ENCODE measurements at places on chromosomes 6 and 20.

GRCh38 chr20:38167851-38168760 lies 3.0 kb upstream of the TGM2 start:
- DNase-seq, result no peak

DNA sequence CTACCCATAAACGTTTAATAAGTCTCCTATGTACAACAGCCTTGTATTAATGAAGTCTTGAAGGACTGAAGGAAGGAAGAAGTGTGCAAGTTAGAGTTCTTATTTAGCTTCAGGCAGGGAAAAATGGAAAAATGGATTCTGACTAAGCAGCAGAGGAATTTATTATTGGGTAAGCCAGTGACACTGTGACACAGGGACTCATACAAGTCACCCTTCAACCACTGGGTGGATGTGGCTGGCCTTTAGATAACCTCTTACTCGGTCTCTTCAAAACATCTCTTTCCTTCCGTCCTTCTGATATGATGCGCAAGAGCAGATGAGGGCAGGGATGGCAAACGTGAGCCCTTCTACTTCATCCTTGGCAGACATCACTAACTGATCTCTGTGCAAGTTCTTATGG lies 145.6 kb downstream of the DHX35 start:
- DNase-seq, result no peak

GRCh38 chr6:1082285-1082935 lies 229.5 kb upstream of the FOXQ1 start:
- DNase-seq, result no peak

DNA sequence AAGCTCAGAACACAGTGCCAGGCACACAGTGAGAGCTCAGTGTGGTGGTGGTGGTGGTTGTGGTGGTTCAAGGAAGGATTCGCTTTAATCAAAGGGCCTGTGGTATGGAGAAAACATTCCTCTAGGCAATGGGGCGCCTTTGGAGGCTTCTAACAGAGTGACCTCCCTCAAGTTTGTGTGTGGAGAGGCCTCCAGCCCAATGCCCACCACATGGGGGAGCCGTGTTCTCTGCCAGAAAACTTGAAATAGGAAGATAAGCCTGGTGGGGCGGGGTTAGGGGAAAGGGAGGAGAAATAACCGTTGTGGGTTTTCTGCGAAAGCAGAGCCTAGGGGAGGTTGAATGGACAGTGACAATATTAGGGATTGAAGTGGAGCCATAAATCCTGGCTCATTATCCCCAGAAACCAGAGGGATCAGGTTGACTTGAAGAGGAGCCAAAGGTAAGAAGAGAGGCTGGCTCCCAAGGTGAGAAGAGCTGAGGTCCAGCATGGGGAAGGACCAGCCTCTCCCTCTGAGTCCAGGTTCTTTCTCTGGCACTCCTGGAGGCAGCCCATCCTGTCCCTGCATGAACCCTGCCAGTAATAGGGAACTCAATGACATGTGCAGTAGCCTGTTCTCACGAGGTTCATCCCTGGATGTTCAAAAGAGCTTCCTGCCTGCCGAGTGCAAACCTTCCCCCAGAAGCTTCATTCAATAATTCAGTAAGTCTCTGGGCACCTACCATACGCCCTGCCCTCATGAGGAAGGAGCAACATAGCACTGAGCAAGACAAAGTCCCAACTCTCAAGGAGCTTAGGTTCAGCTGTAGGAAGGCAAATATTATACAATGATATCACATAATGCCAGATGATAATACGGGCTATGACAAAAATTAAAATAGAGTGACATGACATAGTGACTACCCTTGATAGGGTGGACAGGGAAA lies 51.4 kb downstream of the TGM2 start:
- DNase-seq, result peak; percentile 50

DNA sequence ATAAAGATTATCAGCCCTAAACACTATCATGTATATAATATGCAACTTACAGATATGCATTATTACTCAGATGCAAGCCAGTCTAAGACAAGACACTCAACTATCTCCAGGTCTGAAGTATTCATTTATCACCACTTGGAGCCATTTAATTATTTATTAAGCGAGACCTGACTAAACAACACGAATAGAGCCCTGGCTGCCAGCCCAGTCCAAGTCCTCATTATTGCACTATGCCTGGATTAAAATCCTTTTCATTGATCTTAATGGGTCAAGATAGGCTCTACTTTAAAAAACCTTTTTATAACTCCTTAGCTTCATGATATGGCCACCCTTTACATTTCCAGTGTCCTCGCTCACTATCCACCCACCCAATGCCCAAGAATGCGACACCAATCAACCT lies 183.1 kb upstream of the MARCKS start:
- DNase-seq, result no peak

DNA sequence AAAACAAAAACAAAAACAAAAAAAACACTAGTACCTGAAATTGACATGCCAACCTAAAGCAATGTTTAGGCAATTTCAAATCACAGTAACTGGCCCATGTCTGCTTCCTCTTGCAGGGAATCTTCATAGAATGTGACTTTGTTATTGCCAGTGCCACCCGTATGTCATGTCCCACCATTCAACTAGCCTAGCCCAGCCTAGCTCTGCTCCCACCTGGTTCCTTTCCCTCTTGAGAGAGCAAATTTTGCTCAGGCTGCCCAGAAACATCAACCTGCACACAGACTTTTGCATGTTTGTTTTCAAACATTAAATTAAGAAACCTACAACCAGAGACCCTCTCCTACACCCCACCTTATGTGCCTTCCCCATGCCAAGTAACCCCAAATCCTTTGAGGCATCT lies 124.8 kb upstream of the SLC2A12 start:
- no peak for DNase-seq

DNA sequence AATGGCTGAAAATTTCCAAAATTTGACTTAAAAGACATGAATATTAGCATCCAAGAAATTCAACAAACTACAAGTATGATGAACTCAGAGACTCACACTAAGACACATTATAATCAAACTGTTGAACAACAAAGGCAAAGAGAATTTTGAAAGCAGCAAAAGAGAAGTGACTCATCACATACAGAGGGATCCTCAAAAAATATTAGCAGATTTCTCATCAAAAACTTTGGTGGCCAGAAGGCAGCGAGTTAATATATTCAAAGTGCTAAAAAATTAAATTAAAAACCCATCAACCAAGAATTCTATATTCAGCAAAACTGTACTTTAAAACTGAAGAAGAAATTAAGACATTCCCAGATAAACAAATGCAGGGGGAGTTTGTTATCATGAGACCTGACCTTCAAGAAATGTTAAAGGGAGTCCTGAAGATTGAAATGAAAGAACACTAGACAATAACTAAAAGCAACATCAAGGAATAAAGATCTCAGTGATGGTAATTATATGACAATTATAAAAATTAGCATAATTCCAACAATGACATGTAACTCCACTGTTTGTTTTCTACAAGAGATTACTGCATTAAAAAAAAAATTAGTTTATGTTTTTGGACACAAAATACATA lies 150.0 kb downstream of the RNASET2 start:
- DNase-seq, result no peak

GRCh38 chr6:49519660-49520059 lies 19.9 kb downstream of the GLYATL3 start:
- no peak for DNase-seq

DNA sequence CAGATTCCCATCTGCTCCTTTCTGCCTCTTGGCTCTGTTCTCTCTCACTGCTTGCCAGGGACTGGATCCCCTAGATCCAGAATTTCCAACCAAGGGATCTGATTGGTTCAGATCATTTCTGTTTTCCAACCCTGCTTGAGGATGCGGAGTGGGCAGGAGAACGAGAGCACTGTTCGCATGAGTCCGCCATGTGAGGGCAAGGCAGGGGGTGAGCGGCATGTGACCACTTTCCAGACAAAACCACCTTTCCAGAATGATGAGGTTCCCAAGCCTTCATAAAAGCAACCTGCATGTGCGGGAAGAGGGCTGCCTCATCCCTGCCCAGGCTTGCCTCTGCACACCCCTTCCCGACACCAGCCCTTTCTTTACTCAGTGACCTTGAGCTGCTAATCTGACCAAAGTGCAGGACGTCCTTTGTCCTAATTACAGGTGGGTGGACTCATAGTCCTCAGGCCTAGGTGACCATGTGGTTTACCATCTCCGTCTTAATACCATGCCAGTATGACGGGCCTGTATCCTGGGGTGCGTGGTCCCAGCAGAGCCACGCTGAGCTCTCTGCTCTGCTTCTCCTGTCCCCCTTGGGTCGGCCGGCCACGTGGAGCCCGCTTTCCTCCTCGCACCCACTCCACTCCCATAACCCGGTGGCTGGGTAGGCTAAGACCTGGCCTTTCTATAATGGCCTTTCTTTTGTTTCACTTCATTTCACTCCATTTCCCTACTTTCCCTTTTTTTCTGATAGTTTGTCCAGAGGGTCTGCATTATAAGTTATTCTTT lies 14.4 kb downstream of the NQO2 start:
- no peak for DNase-seq

GRCh38 chr20:21238818-21239536 lies 64.2 kb upstream of the XRN2 start:
- DNase-seq, result no peak

- DNase-seq, result no peak
Observed at GRCh38 chr20:59018817-59019216, 412 bp upstream of the TUBB1 start.

DNA sequence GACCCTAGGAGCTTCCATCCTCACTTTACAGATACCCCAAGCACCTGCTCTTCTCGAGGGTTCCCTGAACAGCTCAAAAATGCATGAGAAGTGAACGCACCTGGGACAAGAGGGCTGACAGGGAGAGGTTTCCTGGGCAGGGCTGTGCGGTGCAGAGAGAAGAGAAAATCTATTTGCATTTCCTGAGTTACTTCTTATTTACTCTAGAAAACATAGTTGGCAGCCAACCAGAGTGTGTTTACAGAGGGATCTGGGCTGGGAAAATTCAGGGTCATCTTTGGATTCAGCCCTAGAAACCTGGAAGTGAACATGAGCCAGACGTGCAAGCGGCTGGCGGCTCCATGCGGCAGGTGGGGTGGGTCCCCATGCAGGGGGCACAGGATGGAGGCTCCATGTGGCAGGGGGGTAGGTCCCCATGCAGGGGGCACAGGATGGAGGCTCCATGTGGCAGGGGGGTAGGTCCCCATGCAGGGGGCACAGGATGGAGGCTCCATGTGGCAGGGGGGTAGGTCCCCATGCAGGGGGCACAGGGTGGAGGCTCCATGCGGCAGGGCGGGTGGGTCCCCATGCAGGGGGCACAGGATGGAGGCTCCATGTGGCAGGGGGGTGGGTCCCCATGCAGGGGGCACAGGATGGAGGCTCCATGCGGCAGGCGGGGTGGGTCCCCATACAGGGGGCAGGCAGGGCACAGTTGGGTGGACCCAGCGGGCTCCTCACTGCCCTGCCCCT lies 342.0 kb downstream of the TAF4 start:
- no peak for DNase-seq

DNA sequence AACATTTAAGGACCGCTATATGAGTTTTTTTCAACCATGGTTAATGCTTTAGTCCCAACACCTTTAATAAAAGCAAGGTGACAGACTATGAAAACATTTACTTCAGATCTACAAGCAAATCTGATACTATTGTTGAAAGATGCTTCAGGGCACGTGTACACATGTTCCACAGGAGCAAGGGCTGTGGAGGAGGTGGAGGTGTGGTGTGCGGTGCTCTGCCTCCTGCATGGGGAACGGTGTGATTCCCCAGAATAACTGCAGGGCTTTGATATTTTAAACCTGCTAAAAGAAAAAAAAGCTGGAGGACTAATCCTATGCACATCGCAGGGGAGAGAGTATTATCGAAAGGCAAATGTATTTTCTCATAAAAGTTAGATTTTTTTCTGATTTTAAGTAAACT lies 188.1 kb upstream of the CEP162 start:
- DNase-seq, result no peak

GRCh38 chr6:112983713-112984261 lies 636.7 kb downstream of the RFPL4B start:
- no peak for DNase-seq

DNA sequence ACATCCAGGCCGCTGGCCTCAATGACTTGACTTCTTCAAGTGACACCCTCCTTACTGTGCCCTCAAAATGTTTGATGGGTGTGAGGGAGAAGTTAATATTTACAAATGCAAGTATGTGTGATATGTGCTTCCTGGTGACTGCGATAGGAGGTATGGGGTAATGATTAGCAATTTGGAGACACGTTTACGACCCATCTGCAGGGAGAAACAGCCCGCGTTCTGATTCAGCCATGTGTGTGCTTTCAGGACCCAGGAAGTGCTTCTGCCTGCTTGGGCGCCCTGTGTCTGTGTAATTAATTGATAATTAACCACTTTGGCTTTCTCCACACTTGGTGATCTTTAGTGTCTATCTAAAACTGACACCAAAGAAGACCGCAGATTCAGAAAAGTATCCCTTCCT lies 25.0 kb downstream of the SIRPA start:
- DNase-seq, result no peak

- no peak for DNase-seq
Observed at GRCh38 chr6:111845441-111845871, 27.8 kb downstream of the FYN start.

DNA sequence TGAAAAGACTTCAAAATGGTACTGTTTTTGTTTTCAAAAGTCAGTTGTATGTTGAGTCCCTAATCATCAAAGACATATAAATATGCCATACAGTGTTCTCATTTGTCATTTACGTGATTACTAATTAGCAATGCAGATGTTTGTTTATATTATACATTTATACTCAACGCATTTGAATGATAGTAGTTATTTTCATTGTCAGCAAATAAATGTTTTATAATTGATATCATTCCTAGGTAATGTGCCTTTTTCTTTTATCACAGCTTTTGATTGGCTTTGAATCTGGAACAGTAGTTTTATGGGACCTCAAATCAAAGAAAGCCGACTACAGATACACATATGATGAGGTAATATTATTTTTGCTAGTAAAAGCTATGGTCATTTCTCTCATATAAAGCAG lies 62.6 kb downstream of the STXBP5 start:
- no peak for DNase-seq

DNA sequence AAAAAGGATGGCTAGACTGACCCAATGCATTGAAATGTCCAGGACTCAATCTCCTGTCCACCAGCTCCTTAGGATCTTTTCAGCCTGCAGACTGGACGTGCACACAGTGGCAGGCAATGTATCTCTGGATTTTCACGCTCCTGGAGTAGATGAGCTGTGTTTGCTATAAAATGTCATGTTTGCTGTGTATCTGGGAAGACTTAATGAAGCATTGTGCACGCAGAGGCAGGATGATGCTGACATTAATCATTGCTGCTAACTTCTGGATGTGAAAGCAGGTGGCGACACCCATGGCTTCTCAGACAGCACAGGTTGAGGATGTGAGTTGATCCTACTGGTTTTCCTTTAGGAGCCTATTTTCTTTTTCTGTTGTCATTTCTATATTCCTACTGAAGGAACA lies 133.1 kb upstream of the PCSK2 start:
- no peak for DNase-seq

DNA sequence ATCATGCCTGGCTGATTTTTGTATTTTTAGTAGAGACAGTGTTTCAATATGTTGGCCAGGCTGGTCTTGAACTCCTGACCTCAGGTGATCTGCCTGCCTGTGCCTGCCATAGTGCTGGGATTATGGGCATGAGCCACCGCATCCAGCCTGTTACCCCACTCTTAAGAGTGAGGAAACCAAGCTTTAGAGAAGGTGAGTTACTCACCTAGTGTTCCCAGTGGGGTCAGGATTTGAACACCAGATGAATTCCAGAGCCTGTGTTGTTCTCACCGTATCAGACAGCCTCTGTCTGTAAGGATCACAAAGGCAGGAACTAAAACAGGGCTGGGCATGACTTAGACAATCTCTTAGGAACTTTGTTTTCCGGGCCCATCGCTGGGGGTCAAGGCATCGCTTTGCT lies 9.4 kb upstream of the FANCE start:
- no peak for DNase-seq
